GM23338 (cell line): ENCODE measurements at places on chromosomes 6 and 20. TPM values are rescaled to one million over a fixed set of nuclear protein-coding genes. Genes with fewer than 3 reads are reported as not detected.

GRCh38 chr6:127201321-127201720, 65.3 kb upstream of the RNF146 start:
- DNase-seq: no peak

GRCh38 chr6:122734529-122735395, 44.8 kb upstream of the FABP7 start:
- peak; percentile 44 for DNase-seq

DNA sequence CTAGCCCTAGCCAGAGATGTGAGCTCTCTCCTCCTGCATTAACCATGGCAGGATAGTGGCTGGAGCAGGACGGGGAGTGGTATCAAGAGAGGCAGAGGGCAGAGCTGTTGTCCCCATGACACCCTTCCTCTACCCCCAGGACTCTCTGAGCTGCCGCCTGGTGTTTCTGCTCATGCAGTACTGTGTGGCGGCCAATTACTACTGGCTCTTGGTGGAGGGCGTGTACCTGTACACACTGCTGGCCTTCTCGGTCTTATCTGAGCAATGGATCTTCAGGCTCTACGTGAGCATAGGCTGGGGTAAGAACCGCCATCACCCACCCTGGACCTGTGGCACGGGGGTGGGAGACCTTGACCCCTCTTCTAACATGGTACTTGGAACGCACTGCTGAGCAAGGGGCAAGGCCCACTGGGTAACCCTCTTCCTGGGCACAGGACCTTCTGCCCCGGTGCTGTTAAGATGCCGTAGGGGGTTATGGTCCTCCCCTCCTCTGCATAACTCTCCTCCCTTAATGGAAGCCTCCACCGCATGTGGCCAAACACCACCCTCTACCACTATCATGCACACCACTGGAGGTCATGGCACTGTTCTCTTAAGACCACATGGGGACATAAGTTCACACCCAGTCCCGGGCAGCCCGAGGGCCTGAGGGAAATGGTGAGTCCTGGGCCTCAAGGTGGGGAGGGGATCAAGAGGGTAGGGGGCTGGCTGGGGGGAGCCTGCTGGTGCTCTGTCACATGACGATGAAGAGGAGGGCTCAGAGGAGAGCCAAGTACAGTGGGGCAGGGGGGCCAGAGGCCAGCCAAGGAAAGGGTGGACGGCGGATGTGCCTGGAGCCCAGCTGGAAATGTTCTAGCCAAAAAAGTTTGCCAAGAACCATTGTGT, 25.1 kb downstream of the GLP1R start:
- DNase-seq: no peak

DNA sequence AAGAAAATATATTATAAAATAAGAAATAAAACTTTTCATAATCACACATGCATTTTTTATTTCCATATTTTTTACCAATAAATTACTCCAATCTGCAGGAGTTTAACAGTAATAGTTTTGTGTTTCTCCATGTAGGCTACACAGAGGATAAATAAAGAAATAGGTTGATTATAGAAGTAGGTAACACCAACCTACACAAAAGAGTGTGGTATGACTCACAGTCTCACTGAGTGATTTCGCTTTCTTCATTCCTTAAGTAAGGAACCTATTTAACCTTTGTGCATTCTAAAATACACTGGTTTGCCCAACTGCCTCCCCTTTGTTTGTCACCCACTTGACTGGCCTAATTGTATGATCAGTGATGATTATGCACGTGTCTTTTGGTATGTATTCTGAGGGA, 244.2 kb upstream of the RIMS1 start:
- DNase-seq: no peak

DNA sequence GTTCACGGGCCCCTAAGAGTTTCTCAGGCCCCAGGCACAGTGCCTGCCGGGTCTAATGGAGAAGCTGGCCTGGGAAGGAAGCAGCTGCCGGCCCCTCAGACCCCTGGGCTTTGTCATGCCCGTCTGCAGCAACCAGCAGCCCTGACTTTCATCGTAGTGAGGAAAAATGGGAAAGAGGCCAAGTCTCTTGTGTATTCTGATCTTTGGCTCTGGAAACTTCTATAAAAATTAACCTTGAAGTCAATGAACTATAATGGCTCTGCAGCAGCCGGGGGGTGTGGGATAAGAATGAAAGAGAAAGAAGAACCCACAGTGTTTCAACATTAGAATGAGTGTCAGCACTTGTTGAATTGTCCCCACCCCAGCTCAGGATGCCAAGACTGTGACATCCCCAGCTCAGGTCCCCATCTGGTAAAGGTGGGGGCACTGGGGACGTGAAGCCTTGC, 12.9 kb downstream of the TGM2 start:
- no peak for DNase-seq

DNA sequence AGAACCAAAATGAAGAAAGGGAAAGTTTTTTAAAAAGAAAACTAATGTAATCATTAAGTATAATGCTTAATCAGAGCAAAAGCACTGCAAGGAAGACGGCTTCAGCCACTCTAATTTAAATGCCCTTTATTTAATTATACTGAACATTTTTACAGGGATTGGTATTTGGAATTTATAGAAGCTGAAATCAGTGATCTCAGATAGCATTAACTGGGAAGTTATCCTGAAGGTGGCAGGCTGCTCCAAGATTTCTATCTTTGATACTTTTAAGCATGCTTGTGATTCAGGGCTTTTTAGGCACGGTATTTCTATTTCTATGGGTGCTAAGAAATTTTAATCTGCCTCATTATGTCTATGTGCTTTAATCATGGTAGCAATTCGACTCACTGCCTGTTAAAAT, 1.3 kb upstream of the NDUFAF4 start:
- peak; percentile 68 for DNase-seq

DNA sequence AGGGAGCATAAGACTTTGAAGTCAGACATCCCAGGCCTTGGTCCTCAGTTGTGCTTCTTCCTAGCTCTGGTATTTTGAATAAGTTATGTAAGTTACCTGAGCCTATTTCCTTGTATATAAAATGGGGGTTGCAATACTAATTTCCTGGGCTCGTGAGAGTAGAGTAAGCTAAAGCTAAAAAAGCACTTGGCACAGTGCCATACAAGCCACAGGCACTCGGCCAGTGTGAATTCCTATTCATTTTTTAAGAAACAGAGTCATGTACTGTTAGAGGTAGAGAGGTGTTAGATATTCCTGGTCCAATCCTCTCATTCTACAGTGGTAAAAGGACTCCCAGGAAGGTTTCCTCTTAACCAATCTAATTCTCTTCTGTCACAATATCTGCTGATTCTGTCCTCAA, 79.6 kb upstream of the EPB41L1 start:
- DNase-seq: no peak

- DNase-seq: no peak
Observed at GRCh38 chr6:169165561-169166300, 87.9 kb downstream of the THBS2 start.

GRCh38 chr6:26216359-26216885, 129.2 kb downstream of the HFE start:
- peak; percentile 98 for DNase-seq

DNA sequence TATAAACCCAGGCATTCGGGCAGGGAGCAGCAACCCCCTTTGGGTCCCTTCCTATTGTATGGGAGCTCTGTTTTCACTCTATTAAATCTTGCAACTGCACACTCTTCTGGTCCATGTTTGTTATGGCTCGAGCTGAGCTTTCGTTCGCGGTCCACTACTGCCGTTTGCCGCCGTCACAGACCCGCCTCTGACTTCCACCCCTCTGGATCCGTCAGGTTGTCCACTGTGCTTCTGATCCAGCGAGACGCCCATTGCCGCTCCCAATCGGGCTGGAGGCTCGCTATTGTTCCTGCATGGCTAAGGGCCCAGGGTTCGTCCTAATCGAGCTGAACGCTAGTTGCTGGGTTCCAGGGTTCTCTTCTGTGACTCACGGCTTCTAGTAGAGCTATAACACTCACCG, 111.3 kb downstream of the TMEM170B start:
- DNase-seq: no peak

DNA sequence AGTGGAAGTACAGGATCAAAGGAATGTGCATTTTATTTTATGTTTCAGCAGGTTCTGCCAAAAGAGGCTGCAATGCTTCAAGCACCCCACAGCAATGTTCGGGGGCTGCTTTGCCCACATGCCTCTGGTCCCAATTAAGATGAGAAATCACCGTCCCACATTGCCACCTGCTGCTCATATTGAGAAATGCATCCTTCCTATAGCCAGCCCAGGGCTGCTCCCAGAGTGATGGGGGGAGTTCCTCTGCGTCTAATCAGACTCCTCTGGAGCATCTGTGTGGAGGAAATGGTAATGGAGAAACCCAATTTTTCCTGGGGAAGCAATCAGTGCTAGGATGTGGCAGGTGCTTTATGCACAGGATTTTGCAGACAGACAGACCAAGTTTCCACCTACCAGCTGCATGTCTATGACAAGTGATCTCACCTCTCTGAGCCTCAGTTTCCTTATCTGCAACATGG, 33.7 kb downstream of the PTGIS start:
- DNase-seq: peak; percentile 89

GRCh38 chr6:106763361-106763760, 134.0 kb downstream of the QRSL1 start:
- no peak for DNase-seq

GRCh38 chr20:33862709-33863403, 51.7 kb downstream of the CHMP4B start:
- DNase-seq: peak; percentile 83

DNA sequence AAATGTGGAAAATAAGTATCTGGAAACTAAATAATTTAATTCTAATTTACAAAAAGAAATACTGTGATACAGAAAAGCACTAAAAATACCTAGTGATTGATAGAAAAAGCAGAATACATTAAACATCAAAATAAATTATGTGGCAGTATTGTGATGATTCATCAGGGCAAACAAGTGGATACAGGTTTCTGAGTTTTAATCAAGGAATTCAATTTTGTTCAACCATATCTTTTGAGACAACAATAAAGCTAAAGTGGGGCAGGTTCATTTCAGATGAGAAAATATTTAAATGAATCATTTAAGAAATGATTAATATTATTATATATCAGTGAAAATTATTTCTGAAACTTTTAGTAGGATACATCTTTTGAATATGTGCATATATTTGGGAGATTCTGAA, 49.8 kb downstream of the GRIK2 start:
- no peak for DNase-seq

GRCh38 chr20:52379723-52380336, 188.3 kb upstream of the ZFP64 start:
- DNase-seq: peak; percentile 65

GRCh38 chr6:52617087-52617486, 40.2 kb upstream of the TRAM2 start:
- DNase-seq: no peak

GRCh38 chr6:63527658-63528514, 44.4 kb upstream of the LOC128125822 start:
- no peak for DNase-seq

GRCh38 chr6:129331450-129332138, 378.4 kb downstream of the ARHGAP18 start:
- no peak for DNase-seq

DNA sequence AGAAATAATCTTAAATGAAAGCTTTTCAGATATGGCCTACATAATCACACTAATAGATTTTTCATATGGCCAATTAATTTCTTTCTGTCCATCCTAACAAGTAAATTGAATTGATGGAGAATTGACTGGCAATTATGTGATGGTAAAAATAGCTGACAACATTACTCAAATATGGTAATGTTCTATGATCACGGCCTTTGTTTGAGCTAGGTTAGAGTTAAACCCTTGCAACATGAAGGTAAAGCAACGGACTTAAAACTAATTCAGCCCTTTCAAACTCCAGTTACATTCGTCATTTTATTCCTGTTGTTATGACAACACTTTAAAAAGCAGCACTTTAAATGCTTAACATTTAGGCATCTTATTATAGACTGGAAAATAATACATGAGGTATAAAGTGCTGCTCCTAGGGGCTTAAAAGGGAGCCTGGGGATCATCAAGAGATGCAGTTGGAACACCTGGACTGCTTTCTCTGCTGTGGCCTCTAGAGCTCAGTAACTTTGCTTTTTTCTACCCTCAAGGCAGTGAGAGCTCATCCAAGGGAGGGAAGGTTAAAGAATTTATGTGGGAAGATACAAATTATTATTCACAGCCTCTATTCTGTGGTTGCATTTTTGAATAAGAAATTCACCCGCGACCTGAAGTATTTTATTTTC, 46.9 kb downstream of the RIPOR2 start:
- no peak for DNase-seq

DNA sequence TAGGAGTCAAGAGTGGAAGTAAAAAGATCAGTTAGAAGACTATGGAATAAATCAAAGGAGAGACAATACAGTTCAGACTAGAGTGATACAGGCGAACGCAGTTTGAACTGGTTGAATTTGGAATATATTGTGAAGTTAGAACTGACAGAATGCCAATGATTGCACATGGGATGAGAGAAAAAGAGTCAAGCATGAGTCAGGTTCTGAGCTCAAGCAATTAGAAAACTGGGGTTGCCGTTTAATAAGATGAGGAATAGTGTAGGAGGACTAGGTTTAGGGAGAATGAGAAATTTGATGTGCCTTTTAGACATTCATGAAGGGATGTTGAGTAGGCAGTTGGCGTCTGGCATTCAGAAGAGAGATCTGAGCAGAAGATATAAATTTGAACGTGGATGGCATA, 8.0 kb downstream of the RNF217 start:
- DNase-seq: no peak

DNA sequence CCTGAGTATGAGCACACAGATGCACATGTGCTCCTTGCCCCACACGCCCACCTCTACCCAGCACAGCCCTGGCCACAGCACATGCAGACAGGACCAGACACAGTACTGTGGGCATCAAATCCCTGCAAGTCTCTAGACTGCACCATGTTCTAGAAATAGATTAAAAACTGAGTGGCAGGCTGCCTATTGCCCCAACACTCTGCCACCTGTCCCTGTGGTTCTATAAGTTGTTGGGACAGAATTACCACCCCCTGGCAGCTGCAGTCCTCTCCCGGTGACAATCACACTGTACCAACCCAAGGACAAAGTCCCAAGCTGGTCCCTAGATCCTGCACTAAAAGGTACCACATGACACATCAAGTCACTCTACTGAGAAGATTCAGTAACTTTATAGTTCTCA, 70.2 kb downstream of the B3GAT2 start:
- no peak for DNase-seq

Gene DSTN
- total RNA-seq: 145 and 162 TPM in 2 replicates

Gene TOX2
- 0.54 and 1.5 TPM in 2 replicates for total RNA-seq

Gene MEI4
- 0.16 and 0.63 TPM in 2 replicates for total RNA-seq

Gene TTI1
- total RNA-seq: 48.7 and 56.4 TPM in 2 replicates

Gene IYD
- not detected in 2 replicates for total RNA-seq

Gene FOXP4
- 9.7 and 13.5 TPM in 2 replicates for total RNA-seq

Gene KIAA1755
- 0.12 and 0.28 TPM in 2 replicates for total RNA-seq

Gene MMP24OS
- 10.5 and 14.6 TPM in 2 replicates for total RNA-seq

Gene RAD21L1
- 0.10 TPM in 1 of 2 replicates, not detected in the other for total RNA-seq

Gene SNX5
- total RNA-seq: 269 and 287 TPM in 2 replicates

Gene DEFB124
- total RNA-seq: 0.52 TPM in 1 of 2 replicates, not detected in the other
